Esophagus squamous epithelium (tissue), 5 donors: ENCODE measurements at places on chromosomes 13 and 19. TPM values are rescaled to one million over a fixed set of nuclear protein-coding genes. Genes with fewer than 3 reads are reported as not detected.

GRCh38 chr13:75812751-75813181 is 176.6 kb downstream of the LMO7 start:
- DNase-seq, result no peak

LMTK3 gene
- 2.3 TPM for total RNA-seq

GRCh38 chr13:102930566-102930965 is 84.7 kb downstream of the ERCC5 start:
- DNase-seq, result no peak

DNA sequence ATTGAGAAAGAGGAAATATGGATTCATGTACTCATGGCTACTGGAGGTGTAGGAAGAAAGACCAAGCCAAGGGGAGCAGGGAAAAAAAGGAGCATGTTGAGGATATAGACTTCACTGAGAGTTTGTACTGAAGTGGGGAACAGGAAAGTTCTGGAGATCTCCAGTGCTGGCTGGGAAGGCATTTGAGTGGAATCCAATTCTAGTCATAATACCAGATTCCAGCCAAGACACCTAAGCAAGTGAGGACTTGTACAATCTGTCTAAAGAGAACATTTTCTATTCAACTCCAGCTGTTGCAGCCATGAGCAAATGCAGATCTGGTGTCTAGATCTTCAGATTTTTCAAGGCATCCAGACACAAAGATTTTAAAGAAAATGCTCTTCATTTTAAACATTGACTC is 412.5 kb downstream of the OXGR1 start:
- DNase-seq, result no peak

DNA sequence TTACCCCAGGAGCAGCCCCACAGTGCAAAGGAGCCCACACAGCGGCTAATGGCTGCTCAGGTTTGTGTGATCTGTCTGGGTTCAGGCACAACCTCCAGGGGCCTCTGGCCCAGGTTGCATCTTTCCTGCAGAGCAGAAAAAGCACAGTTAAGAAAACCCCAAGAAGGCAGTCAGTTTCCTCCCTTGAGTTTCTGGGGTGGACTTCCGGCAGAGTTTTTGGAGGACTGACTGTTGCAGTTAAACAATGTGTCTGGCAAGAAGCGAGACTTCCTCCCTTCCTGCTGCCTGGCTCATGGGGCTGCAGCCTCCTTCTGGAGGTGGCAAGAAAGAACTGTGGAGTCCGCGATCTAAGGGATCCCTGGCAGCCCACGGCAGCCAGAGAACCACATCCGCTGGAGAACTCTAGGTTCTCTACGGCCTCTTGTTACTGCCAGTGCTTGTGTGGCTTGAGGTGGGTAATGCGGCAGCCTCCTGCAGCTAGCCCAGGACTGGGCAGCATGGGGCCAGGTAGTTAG is 114.4 kb downstream of the ZDHHC20 start:
- DNase-seq, result no peak

DNA sequence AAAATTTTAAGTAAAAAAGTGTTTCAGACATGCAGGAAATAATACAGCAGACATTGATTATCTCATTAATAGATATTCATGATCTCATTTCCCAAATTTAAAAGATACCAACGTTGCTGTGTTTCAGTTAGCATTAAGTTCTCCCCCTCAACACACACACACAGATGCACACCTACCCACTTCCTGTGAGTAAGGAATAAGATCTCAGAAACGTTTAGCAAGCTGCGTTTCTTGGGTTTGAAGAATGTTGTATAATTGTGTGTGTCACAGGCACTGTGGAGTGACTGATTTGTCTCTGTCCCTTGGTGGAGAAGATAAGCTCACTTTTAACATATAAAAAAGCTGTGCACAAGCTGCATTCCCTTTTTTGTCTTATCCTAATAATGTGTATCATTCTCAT is 196.8 kb downstream of the PDS5B start:
- no peak for DNase-seq

GRCh38 chr19:15318241-15318691 is 14.1 kb downstream of the BRD4 start:
- no peak for DNase-seq

GRCh38 chr19:50909240-50910070 is 1.7 kb downstream of the KLK4 start:
- no peak for DNase-seq

- DNase-seq, result no peak
These were observed 43.9 kb upstream of the C1QTNF9B start for GRCh38 chr13:23941211-23941610.

GRCh38 chr13:64791373-64791772 is 2438.8 kb downstream of the PCDH9 start:
- DNase-seq, result no peak

FDX2 gene
- total RNA-seq, result 9.9 TPM

DNA sequence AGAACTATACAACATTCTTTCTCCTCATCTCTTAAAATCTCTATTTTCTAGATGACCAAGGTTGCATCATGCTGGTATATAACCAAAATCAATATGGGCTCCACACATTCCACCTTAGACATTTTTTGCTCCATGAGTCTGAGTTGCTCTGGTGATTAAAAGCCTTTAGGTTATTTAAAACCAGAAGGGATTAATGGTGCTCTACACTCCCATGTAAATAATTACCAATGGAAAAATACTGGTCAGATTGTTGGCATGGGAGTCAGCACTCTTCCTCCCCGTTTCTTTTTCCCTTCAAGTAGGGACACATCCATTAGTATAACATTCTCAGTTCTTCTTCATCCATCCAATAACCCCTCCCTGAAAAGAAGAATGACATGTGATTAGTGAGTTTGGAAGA is 747.7 kb downstream of the PCDH17 start:
- DNase-seq, result no peak

DNA sequence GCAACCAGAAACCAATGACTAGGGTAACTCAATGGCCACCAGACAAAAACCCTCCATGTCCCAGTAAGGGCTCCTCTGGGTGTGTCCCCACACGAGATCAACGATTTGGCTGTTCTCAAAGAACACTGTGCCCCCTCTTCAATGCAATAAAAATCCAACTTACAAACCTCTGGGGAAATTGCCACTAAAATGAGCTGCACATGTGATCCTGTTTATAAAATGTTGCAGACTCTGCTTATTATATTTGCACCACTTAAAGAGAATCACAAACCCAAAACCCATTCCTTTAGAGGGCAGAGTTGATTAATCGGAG is 80.5 kb downstream of the STK24 start:
- no peak for DNase-seq

- DNase-seq, result no peak
These were observed 42.6 kb downstream of the EFNB2 start for GRCh38 chr13:106492588-106493475.

- no peak for DNase-seq
These were observed 68.6 kb downstream of the RASA3 start for GRCh38 chr13:114063545-114064449.

DNA sequence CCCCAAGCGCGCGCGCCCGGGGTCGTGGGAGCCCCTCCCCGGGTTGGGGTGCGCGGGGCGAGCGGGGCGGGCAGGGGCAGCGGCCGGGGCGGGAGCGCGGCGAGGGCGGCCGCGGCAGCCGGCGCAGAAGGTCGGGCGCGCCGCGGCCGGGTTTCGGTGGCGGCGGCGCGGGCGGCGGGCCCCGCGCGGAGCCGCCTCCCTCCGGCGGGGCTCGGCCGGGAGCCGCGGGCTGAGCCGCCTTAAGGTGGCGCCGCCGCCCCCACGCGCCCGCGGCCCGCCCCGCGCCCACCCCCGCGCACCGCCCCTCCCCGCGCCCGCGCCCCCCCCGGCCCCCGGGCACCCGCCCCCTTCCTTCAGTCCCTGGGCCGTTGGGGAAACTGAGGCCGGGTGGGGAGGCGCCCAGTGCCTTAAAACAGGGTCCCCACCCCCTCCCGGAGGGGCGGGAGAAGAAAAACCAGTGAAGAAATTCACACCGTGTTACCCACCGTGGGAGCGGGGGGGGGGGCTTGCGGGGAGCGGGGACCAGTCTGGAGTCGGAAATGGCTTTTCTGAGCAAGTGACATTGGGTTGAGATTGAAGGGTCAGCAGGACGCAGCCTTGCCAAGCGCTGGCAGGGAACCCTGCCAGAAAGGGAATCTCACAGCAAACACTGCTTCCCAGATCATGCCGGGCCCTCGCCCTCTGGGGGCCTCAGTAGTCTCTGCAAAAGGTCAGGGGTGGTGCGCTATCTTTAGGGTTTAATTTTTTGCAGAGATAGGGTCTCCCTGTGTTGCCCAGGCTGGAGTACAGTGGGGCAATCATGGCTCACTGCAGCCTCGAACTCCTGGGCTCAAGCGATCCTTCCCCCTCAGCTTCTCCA is at the start of gene TLE2:
TSS of gene TLE2 (minus strand) at position 216 of the 859 bp plus-strand sequence. CDS start 376 bp downstream, outside the sequence.
- no peak for DNase-seq

DNA sequence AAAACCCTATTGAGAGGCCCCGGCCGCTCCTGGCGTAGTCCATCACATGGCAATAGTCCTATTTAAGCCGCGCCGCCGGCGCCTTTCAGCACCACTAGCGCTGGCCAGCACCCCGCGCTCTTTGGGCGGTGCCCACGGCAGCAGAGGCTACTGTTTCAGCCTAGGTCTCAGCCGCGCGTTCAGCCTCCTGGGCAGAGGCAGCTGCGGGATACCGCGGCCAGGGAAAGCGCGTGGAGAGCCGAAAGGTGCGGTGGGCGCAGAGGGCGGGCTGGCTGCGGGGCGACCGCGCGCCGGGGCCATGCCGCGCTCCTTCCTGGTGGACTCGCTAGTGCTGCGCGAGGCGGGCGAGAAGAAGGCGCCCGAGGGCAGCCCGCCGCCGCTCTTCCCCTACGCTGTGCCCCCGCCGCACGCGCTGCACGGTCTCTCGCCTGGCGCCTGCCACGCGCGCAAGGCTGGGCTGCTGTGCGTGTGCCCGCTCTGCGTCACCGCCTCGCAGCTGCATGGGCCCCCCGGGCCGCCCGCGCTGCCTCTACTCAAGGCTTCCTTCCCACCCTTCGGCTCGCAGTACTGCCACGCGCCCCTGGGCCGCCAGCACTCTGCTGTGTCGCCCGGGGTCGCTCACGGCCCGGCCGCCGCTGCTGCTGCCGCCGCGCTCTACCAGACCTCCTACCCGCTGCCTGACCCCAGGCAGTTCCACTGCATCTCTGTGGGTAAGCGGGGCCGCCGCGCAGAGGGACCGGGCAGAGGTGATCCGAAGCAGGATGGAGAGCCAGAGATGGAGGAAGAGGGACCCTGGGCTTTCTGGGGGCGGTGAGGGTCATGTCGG is at the start of gene GSX1:
TSS of gene GSX1 (plus strand) at position 91 of the 826 bp plus-strand sequence. CDS start at position 299, 208 bp downstream.
- DNase-seq, result no peak

DNA sequence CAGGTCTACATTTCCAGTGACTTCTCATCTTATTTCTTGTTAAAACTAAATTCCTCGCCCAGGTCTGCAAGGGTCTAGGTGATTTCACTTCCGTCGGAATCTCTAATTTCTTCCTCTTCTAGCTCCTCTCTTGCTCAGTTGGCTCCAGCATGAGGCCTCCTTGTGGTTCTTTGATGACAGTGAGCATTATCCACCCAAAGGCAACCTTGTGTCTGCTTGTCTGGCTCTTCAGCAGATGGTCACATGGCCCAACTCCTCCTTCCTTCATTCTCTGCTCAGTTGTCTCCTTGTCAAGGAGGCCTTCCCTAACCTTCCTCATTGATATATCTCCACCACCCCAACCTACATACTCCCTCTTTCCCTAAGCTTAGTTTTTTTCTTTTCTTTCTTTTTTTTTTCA is 1391.4 kb downstream of the EFNB2 start:
- DNase-seq, result no peak

TUBA3C gene
- not detected for total RNA-seq

DNA sequence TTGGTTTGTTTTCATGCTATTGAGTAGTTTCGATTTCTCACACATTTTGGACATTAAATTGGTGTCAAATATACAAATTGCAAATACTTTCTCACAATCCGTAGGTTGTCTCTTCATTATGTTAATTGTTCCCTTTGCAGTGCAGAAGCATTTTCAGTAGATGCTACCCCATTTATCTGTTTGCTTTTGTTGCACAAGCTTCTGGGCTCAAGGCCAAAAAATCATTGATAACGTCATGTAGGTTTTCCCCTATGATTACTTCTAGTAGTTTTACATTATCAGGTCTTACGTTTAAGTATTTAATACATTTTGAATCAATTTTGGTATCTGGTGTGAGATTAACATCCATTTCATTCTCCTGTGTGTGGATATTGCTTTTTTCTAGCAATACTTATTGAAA is 14.0 kb upstream of the ZNF347 start:
- no peak for DNase-seq

GRCh38 chr19:56162258-56162657 is 13.6 kb upstream of the GALP start:
- no peak for DNase-seq

ZNF888 gene
- 5.5 TPM for total RNA-seq

DNA sequence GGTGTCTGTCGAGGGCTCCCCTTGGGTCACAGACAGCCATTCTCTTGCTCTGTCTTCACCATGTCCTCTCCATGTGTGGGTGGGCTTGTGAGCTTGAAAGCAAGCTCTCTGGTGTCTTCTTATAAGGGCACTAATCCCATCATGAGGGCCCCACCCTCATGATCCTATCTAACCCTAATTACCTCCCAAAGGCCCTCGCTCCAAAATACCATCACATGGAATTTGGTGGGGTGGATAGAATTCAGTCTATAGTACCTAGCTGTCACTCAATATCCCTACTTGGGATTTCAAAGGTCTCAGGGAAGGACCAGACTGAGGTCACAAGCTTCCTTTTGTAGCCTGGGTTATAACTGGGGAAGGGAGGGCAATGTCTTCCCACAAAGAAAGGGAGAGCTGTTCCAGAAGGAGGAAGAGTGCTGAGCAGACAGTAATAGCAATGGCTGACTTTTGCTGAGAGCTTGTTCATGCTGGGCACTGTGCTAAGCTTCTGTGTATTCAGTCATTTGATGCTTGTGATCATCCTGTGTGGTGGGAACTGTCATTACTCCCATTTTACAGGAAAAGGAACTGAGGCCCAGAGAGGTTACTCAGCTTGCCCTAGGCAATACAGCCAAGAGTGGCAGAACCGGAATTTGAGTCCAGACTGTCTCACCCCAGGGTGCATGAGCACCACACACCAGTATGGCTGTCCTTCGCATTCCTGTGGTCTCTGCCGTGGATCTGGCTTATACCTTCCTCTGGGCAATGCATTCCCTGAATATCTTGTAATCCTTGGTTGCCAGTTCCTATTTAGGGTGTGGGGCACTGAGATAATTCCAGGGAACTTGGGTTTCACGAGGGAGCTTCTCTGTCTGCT is 8.2 kb downstream of the FXYD5 start:
- no peak for DNase-seq

CEACAM20 gene
- total RNA-seq, result not detected

BRSK1 gene
- total RNA-seq, result 0.73 TPM

ONECUT3 gene
- total RNA-seq, result not detected

SHANK1 gene
- 0.06 TPM for total RNA-seq
